ENCODE measurements at places on chromosomes 3 and 15.

GRCh38 chr3:166285001-166285400 is 447.8 kb upstream of the BCHE start:
- DNase-seq, result no peak

DNA sequence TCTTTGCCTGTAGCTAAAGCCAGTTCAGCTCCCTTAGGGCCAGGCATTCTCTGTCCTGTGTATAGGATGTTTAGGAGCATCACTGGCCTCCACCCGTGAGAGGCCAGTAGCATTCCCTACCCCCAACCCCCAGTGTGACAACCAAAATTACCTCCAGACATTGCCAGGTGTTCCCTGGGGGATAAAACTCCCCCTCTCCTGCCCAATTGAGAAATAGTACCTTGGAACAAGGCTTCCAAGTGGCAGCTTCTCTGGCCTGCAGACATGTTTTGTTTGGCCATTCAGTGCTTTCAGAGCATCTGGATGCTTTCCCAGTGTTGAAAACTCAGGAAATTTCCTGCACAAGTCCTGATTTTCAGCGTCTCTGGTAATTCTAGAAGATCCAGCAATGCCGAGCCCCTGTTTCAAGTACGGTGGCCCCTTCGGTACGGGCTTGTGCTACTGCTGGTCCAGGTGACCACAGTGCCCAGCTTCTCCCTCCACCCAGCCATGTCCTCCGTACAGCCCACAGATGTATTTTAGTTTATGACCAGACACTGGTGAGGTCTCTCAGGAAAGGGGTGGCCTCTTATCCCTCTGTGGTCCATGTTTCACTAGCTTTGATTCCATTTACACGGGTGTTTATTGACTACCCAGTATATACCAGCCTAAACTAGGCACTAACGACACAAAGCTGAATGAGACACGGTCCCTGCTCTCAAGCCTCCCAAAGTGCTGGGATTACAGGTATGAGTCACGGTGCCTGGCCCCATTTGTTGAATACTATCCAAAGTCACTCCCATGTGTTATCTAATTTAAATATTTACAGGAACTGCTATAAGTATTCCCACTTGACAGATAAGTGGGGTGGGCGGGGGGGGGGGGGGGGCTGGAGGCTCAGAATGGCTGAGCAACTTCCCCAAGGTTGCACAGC is 125.4 kb upstream of the RAD18 start:
- DNase-seq, result no peak

DNA sequence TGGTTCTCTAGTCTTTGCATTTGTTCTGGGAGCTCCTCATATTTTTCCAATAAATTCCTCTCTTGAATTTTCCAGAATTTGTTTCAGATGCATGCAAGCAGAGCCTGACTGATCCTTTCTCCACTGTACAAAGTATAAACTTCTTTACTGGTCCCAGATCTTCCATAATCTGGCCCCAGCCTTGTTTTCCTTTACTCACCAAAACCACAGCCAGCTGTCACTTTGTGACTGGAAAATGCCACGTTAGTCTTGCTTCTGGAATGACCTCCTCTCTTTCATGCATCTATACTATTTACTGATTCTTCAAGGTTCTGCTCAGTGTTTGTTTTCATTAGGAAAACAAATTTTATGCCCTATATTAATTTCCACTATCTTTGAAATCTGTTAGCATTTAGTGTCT is 60.4 kb upstream of the SPPL2A start:
- no peak for DNase-seq

- DNase-seq, result no peak
Measured at GRCh38 chr3:131733086-131733841, 230.5 kb upstream of the MRPL3 start.

- DNase-seq, result no peak
Measured at GRCh38 chr3:137420198-137420995, 343.7 kb upstream of the SOX14 start.

GRCh38 chr15:57704441-57704840 is 2.1 kb upstream of the POLR2M start:
- no peak for DNase-seq

DNA sequence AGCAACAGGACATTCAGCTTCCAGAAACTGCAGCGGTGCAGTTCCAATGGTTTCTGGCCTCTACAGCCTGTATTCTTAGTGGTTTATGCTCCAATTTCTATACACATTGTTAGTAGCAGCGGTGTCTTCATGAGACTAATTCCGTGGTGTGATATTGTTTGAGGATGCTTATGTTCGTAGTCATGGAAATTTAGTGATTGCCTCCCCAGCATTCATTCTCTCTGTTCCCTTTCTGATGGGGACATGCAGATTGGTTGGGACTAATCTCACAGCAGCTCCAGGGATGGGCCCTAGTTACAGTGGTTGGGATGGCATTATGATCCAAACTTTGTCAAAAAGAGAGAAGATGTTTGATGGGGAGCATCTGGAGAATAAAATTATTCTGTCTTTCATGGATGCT is 208.6 kb downstream of the CD47 start:
- DNase-seq, result no peak

DNA sequence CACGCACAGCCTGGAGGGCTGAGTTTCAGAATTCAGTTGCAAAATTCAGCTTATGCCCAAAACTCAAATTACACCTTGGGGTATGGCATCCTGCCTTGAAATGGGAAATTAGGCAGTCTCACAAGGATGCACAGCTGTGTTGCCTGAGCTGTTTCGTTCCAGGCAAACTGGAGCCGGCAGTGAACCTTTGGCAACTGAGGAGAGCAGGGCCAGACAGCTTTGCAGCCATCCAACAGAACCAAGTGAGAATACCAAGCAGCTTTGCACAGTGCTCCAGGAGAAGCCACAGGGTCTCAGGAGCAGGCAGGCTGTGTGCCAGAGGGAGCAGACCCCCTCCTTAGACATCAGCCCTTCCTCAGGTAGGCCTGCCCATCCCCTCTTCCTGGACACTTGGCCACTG is 32.5 kb upstream of the BFSP2 start:
- DNase-seq, result no peak

- DNase-seq, result no peak
Measured at GRCh38 chr15:50879016-50879617, 29.4 kb upstream of the AP4E1 start.

- DNase-seq, result no peak
Measured at GRCh38 chr3:32480604-32481003, 22.0 kb downstream of the CMTM6 start.

GRCh38 chr3:58874248-58874741 is 175.5 kb downstream of the CFAP20DC start:
- no peak for DNase-seq

- DNase-seq, result no peak
Measured at GRCh38 chr15:36938131-36938530, 162.2 kb downstream of the MEIS2 start.

DNA sequence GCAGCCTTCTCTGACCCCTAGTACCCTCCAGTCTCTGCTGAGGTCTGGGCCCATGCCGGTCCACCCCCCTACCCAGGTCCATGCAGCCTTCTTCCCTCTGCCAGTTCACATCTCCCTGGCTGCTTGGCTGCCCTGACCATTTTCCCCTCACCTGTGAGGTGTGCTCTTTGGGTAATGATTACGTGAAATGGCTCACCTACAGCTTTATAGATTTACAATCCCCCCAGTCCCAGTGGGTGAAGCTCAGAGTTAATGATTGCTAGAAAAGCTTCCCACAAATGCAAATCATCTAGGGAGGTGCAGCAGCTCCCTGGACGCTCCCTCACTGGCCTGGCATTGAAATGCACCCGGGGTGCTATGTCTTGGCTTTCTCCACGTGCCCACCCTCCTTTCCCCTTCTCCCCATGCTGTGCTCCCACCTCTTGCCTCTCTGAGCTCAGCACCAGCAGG is 18.7 kb downstream of the PAQR5 start:
- DNase-seq, result no peak

All from activated T-helper 1 cell treated with Interleukin-2 at 50 U/mL for 16 hours (primary cell).